ENCODE measurements at places on chromosomes 2 and 18.

GRCh38 chr2:199903111-199903510 lies 8.0 kb upstream of the C2orf69 start:
- DNase-seq = no peak

- DNase-seq = no peak
These were observed 10.7 kb upstream of the HNRNPA3 start for GRCh38 chr2:177201919-177202346.

DNA sequence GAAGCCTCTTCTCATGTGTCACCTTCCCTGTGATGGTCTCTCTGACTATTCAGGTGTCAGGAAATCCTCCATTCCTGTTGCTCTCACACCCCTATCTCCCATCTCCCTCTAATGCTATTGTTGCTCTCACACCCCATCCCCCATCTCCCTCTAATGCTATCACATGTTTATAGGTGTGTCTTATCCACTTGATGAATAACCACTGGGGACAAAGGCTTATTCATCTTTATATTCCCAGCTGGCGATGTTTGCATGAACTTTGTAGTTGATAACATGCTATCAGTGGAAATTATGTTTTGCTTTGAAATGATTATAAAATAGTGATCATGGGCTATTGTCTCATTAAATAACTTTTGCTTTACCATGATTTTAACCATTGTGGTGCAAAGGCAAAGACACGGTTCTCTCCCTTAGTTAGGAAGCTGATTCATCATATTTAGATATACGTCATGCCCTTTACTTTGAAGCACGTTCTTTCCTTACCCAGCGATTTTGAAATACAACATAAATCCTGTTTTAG lies 220.5 kb downstream of the PMAIP1 start:
- no peak for DNase-seq

DNA sequence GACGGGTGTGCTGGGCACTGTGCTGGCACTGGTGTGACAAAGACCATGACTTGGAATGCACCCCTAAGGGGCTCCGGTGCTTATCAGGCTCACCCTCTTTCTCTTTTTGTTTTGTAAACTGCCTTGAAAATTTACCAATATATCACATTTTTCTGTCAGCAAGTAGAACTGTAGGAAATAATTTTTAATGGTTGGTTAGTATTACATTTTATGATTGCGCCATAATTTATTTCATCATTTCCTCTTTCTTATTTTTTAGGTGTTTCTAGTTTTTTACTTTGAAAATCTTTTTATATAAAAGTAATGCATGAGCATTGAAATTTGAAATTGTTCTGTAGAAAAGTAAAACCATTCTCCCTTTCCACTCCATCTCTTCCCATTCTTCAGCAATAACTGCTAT lies 100.9 kb downstream of the MMADHC start:
- DNase-seq = no peak

- DNase-seq = no peak
These were observed 634.8 kb upstream of the ZEB2 start for GRCh38 chr2:145154731-145155130.

All from LHCN-M2 (cell line).